ENCODE measurements at places on chromosomes 13 and 19.

DNA sequence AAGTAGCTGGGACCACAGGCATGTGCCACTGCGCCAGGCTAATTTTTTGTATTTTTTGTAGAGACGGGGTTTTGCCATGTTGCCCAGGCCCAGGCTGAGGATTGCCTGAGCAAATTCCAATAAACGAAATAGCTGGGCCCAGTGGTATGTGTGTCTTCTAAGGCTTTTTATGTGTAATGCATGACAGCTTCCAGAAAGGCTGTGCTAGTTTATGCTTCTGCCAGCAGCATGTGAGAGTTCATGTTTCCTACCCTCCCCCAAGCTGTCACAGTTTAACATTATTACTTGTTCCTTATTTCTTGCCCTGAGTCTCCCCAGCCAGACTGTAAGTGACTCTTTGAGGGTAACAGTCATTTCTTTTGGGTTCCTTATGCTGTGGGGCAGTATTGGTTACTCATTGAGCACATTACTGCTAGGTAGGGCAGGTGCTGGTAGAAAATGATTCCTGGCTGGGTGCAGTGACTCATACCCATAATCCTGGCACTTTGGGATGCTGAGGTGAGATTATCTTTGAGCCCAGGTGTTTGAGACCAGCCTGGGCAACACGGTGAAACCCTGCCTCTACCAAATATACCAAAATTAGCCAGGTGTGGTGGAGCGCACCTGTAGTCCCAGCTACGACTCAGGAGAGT, 13.6 kb downstream of the GPATCH1 start:
- no peak for DNase-seq

DNA sequence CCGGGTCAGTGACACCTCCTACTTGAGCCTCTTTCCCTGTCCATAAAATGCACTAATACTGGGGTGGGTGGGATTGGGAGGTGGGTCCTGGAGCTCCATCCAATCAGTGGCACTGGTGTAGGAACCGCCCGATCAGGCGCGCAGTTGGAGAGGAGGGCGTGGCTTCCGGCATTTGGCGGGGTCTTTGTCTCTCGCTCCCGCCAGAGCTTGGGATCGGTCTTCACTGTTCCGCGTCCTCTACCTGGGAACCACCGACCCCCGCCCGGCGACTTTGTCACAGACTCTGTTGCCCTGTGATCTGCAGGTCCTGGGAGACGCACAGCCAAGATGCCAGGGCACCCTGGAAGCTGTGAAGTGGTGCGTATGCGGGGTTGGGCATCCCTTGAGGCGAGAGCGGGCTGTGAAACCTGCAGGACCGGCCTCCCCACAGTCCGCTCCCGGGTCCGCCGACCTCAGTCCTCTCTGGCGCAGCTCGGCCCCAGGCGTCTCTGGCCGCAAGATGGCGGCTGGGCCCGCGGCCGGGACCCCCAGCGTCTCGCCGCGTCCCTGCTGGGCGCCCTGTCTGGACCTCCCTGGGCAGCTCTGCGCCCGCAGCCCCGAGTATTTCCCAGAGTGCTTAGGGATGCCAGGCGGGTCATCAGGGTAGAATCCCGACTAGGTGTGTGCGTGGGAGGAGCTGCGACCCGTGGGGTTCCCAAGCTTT, 41.6 kb upstream of the ZNF730 start:
- peak; percentile 33 for DNase-seq

DNA sequence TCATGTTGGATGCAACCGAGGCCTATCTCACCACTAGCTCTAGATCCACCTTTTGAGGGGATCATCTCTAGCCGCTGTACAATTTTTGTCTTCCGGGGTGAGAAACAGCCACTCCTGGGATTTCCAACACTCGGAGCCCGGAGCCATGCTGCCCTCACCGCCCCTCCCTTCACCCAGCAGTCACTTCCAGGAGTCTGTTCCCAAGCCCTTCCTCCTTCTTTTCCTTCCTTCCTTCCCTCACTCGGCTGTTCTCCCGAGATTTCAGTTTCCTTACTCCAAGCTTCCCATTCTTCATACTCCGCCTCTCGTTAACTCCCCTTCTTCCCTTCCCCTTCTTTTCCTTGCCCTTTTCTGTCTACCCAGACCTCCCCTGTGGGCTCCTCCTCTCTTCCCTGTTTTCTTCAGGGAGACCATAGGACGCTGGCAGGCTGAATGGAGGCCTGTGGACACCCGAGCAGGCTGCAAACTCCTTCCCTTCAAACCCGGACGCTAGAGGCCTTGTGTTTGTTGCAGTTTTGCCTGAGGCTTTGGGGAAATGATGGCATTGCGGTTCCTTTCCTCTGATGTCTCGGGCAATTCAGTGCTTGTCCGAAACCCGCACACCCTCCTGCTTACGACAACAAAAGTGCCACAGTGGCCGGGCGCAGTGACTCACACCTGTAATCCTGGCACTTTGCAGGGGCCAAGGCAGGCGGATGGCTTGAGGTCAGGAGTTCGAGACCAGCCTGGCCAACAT, 96.0 kb downstream of the CAB39L start:
- DNase-seq, result no peak

GRCh38 chr13:113183450-113184129, 24.9 kb downstream of the PCID2 start:
- DNase-seq, result no peak

DNA sequence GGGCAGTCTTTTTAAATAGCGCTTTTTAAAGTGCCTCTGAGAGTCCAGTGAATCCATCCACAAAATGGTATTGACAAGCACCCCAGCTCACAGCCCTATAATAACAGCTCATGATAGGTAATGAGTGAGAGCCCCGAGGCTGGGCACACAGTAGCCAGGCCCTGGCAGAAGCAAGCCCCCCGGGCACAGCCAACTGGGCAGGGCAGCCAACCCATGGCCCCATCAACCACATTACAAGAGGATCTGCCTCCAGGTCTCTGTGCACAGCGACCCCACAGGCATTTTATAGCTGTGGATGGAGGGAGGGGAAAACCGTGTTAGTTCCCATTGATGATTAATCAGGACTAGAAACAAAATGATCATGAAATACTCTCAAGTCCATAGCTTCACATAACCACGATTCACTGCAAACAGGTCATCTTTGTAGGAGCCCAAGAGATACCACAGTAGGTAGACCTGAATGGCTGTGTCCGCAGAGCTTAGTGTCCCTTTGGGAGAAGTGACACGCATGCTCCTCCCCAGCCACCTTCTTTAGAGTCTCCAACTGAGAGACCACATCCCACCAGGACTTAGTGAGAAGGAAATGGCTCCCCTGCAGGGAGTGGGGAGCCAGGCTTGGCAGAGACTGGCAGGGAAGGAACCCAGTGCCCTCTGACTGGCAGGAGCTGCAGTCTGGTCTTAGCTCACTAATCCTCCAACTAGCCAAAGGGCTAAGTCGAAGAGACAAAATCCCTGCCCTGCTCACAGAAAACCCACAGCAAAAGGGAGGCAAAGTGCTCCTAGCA, 4.3 kb upstream of the VSTM2B start:
- no peak for DNase-seq

GRCh38 chr19:42168206-42168605, 36.0 kb upstream of the POU2F2 start:
- no peak for DNase-seq

DNA sequence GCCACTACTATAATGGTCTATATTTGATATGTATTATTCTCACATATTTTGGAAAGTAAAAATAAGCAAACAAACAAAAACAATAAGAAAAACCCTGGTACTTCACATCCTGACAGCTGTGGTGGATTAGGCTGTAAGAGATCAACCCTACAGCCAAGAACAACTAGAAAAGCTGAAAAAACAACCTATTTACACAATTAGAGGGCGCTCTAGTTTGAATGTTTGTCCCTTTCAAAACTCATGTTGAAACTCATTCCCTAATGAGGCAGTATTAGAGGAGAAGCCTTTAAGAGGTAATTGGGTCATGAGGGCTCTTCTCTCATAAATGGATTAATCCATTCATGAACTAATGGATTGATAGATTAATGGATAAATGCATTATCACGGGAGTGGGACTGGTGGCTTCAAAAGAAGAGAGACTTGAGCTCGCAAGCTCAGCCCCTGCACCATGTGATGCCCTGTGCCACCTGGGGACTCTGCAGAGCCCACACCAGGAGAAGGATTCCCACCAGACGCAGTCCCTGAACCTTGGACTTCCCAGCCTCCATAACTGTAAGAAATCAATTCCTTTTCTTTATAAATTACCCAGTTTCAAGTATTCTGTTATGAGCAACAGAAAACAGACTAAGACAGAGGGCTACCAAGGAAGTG, 733.9 kb upstream of the ARGLU1 start:
- DNase-seq, result no peak
